ENCODE measurements at places on chromosomes 16 and 17. TPM values are rescaled to one million over a fixed set of nuclear protein-coding genes. Genes with fewer than 3 reads are reported as not detected.

ZNF174 gene
- polyA plus RNA-seq = 15.2 TPM

SLFN12 gene
- polyA plus RNA-seq = 13.9 TPM

SPATA22 gene
- polyA plus RNA-seq = 0.82 TPM

ESRP2 gene
- 44.7 TPM for polyA plus RNA-seq

- DNase-seq = no peak
Observed at GRCh38 chr16:66508248-66508913, 41.5 kb downstream of the TK2 start.

GRCh38 chr16:86029131-86029741 is 130.3 kb downstream of the IRF8 start:
- DNase-seq = peak; percentile 34

- no peak for DNase-seq
Observed at GRCh38 chr16:72159386-72159785, 12.6 kb downstream of the PMFBP1 start.

- DNase-seq = no peak
Observed at GRCh38 chr17:16423226-16423872, 8.0 kb downstream of the TRPV2 start.

GRCh38 chr16:83802135-83802534 is 5.6 kb upstream of the HSBP1 start:
- no peak for DNase-seq

GRCh38 chr17:13785981-13786598 is 184.4 kb upstream of the HS3ST3A1 start:
- no peak for DNase-seq

All from left renal pelvis (tissue), 4 donors.